Ovary (tissue), 10 donors: ENCODE measurements at places on chromosomes 5 and 9. TPM values are rescaled to one million over a fixed set of nuclear protein-coding genes. Genes with fewer than 3 reads are reported as not detected.

The CER1 gene
- polyA plus RNA-seq: not detected

The KIF12 gene
- polyA plus RNA-seq: not detected

The SPINK1 gene
- polyA plus RNA-seq: not detected

The SMIM33 gene
- not detected for polyA plus RNA-seq

The CAVIN4 gene
- polyA plus RNA-seq: 0.30 TPM

The LVRN gene
- polyA plus RNA-seq: 2.7 TPM

The KCNV2 gene
- not detected for polyA plus RNA-seq

The SCAI gene
- polyA plus RNA-seq: 3.1 TPM

The ADAMTS16 gene
- 16.9 TPM for polyA plus RNA-seq

The EDIL3 gene
- polyA plus RNA-seq: 8.9 TPM

The STPG3 gene
- not detected for polyA plus RNA-seq

The CDH6 gene
- 1.4 TPM for polyA plus RNA-seq

The FOXD4L5 gene
- polyA plus RNA-seq: not detected

The NCS1 gene
- polyA plus RNA-seq: 15.5 TPM

The NEURL1B gene
- polyA plus RNA-seq: 39.0 TPM
